ENCODE measurements at places on chromosomes 13 and 19. TPM values are rescaled to one million over a fixed set of nuclear protein-coding genes. Genes with fewer than 3 reads are reported as not detected.

The ZNF443 gene
- 1.1 TPM for total RNA-seq

The NLRP11 gene
- not detected for total RNA-seq

The ONECUT3 gene
- not detected for total RNA-seq

The CAB39L gene
- 6.7 TPM for total RNA-seq

The SKA3 gene
- total RNA-seq, result 16.4 TPM

The CTXN1 gene
- total RNA-seq, result 1.7 TPM

The CD177 gene
- total RNA-seq, result not detected

The HS6ST3 gene
- total RNA-seq, result not detected

The FAAP24 gene
- total RNA-seq, result 4.6 TPM

The HSH2D gene
- total RNA-seq, result not detected

The ANGPTL8 gene
- not detected for total RNA-seq

The ZNF439 gene
- not detected for total RNA-seq

The JSRP1 gene
- not detected for total RNA-seq

The KRTDAP gene
- not detected for total RNA-seq

The MOB3A gene
- 14.4 TPM for total RNA-seq

The PTGIR gene
- total RNA-seq, result not detected

The DNAJB1 gene
- 57.1 TPM for total RNA-seq

The NPHS1 gene
- total RNA-seq, result not detected

The ZNF607 gene
- total RNA-seq, result 4.2 TPM

The CYP2A7 gene
- total RNA-seq, result not detected

The LMTK3 gene
- 0.05 TPM for total RNA-seq

The SMIM24 gene
- total RNA-seq, result not detected

The LRRC63 gene
- total RNA-seq, result 25.2 TPM

The ZNF614 gene
- total RNA-seq, result 14.4 TPM

Data from NCI-H460 (cell line).